GM23338 (cell line): ENCODE measurements at places on chromosomes 16 and 17.

- DNase-seq, result no peak
Measured at GRCh38 chr17:74119965-74120364, 83.5 kb upstream of the RPL38 start.

- peak; percentile 58 for DNase-seq
Measured at GRCh38 chr16:76276745-76277438, at the start of gene CNTNAP4. TSS of gene CNTNAP4 (plus strand) at chr16:76277401. CDS start at chr16:76277663, 262 bp downstream.

- no peak for DNase-seq
Measured at GRCh38 chr16:66159987-66160386, 206.5 kb upstream of the CDH5 start.

- DNase-seq, result no peak
Measured at GRCh38 chr16:27826893-27827289, 236.6 kb downstream of the GSG1L start.

DNA sequence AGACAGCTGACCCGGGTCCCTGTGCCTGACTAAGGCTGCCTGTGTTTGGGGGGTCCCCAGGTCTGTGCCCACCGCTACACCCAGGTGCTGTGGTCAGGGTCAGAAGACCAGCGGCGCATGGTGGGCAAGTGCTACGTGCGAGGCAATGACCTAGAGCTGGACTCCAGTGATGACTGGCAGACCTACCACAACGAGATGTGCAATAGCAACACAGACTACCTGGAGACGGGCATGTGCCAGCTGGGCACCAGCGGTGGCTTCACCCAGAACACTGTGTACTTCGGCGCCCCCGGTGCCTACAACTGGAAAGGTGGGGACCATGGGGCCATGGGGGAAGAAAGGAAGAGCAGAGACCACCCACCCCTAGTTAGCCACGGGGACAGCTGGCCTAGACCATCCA, 12.1 kb downstream of the ITGA3 start:
- no peak for DNase-seq

DNA sequence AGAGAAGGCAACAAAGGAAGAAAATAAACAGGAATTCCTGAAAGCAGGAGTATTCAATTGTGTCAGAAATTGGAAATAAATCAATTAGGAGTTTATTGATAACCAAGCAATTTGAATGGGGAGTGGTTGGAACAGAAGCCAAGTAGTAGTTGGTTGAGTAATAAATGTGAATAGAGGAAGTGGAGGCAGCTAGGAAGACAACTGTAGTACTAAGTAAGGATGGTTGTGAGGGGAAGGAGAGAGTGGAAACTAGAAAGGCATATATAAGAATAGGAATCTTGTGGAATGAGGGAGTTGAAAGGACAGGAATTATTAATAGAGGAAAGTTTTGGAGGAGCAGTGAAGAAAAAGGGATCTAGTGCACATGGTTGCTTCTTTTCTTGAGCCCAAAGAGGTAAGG, 34.4 kb downstream of the NFAT5 start:
- no peak for DNase-seq

DNA sequence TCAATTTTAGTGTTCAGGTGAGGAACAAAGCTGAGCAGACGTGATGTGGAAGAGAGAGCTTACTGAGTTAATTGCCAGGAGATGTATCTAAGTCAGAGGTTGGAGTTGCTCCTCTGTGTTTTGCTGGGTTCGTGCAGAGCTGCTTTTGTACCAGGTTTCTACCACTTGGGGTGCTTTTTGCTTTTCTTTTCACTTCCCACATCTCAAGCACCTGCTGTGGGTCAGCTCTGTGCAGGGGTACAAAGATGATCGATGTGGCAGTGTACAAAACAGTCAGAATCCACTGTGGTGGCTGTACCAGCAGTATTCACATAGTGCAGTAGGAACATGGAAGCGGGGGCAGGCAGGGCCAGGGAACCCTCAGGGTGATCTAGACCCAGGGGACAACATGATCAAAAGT, 14.8 kb downstream of the UNK start:
- DNase-seq, result no peak

DNA sequence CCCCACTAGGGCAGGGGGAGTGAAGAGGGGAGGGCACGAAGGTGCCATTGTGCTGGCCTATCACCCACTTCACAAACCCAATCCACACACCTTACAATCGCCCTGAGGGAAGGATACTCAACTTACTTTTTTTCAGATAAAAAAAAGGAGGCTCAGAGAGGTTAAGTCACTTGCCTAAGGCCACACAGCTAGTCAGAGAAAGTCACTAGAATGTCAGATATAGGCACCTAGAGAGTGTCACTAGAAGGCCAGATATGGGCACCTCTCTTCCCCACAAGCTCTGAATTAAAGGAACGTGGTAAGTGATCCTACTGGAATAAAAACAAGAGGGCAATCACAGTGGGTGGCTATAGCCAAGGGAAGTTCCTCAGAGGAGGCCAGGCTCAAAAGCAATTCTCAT, 204.5 kb upstream of the ASIC2 start:
- no peak for DNase-seq

DNA sequence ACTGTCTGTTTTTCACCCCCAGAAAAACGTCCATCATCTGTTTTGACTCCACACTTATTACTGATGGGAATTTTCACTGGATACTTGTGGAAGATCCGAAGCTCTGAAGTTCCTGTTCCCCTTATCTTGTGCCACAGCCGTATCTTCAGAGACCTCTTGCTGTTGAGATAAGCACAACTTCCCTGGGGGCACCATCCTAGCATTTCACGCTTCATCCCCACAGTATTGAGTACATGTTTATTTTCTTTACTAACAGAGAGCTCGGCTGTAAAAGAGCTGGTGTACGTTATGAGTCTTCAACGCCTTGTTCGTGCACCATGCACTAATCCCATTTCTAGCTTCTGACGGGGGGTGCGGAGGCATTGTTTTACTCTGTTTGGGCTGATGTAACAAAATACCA, 813.6 kb upstream of the EEF2KMT start:
- DNase-seq, result no peak

- DNase-seq, result no peak
Measured at GRCh38 chr17:41462705-41463104, 4.5 kb downstream of the KRT32 start.

GRCh38 chr17:6543079-6544010, 13.0 kb downstream of the PITPNM3 start:
- DNase-seq, result no peak
